ENCODE measurements at places on chromosomes 16 and 17.

DNA sequence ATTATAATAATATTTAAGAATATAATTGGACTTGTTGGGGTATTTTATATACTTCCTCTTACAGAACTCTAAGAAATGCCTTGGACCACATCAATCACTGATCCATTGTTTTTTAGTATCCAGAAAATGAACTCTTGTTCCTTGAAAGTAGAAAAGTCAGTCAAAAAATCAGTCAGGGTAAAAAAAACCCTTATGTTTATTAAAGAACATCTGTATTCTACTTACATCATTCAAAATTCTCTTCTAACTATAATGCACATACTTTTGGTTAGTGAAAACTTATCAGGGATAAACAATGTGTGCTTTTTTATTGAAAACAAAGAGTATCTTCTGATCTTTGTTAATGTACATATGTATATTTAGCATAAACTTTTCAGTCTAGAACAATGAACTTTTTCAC lies 23.5 kb upstream of the CDR2 start:
- DNase-seq, result no peak

DNA sequence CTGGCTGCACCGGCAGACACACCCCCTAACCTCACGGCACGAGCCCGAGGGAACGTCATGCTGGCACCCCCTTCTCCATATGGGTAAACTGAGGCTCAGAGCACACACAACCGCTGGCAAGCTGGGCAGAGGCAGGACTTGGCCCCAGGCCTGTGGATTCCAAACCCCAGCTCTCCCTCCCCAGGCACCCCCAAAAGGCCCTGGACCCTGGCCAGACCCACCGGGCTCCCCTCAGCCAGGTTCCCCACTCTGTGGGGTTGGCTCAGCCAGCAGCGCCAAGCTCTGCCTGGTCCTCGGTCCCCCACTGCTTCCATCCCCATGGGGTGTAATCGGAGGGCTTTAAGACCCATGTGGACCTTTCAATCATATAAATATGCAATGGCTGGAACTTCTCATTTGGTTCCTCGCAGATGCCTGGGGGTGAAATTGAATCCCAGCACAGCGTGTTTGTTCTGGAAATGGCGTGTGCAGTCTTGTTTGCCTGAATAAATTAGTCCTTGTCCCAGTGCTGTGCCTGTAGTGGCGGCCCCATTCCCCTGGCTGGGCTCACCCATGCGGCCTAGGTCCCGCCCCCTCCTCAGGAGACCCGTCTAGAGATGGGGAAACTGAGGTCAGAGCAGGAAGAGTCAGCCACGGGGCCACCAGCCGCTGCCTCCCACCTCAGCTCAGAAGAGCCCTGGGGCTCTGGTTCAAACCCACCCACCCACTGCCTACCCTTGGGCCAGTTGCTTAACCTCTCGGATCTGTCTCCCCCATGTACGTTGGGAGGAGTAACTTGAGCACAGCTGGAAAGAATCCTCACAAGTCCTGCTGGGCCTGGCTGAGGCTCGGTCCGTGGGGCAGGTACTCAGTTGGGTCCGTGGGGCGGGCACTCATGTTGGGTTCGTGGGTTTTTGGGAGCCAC lies 57.3 kb downstream of the ZFPM1 start:
- no peak for DNase-seq

GRCh38 chr17:60554377-60554788 lies 28.3 kb upstream of the APPBP2 start:
- DNase-seq, result no peak

DNA sequence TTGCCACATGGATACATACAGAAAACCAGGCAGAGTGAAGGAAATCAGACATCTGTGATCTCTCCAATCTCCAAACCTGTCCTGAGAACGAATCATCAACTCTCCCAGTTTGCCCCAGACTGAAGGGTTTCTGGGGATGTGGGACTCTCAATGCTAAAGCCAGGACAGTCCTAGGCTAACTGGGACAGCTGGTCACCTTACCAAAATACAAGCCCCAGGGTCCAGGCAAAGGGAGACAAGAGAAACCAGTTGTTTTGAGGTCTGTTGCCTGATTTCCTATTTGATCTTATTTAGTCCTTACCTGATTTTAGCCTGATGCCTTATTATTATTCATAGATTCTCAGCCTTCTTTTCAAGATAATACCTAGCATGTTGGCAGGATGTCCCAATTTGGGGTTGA lies 51.7 kb upstream of the TAC4 start:
- no peak for DNase-seq

DNA sequence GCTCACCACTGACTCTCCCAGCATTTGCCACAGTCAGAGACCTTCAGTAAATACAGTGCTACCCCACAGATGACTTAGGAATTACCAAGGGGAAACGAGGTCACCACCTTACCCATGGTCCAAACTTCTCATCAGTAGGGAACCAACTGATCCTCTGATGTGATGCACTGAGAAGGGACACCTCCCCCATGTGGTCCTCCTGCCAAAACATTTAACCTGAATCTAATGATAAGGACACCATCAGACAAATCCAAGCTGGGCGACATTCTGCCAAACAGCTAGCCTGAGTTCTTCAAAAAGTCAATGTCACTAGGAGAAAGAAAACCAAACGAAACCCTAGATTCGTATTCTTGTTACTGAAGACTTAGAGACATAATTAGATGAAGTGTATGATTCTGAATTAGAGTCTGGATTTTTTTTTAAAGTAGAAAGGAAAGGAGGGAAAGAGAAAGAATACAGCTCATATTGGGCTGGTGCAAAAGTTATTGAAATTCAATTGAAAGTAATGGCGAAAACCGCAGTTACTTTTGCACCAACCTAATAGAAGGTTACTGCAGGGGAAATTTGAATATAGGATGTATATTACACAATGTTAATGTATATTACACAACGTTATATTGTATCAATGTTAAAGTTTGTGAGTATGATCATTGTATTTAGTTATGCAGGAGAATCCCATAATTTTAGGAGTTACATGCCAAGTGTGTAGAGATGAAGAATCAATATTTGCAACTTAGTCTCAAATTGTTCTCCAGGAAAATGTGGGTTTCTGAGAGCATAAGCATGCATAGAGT lies 2.3 kb upstream of the CSNK2A2 start:
- no peak for DNase-seq

DNA sequence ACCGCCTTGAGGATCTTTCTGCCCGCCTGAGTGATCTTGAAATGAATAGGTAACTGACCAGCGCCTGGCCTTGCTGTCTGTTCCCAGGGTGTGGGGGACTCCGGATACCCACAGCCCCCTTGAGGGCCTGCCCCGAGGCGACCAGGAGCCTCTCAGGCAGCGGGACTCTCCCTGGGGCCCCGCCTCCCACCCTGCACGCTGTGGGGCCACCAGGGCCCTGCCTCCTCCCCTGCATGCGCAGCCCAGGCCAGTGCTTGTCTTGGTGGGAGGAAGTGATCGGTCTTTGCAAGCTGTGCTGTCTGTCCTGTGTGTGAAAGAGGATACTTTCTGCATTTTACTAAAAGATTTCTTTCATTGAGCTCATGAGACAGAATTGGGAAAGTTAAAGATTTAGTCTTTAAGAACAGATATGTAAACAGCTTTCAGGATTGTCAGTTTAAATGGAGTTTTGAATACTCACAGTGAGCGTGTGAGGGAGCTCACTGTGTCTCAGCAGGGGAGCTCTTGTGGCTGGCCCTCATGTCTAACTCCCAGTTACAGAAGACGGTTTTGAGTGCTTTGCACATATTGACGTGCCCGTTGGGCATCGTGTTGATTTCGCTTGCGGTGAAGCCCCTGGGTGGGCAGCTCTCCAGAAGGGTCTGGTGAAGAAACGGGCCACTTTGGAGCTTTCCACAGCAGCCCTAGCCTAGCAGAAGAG lies 36.1 kb upstream of the CAPN15 start:
- DNase-seq, result no peak

All from activated T-cell treated with anti-CD3 and anti-CD28 coated beads for 1 hour (primary cell).